Forelimb muscle (tissue), 1 donor: ENCODE measurements at places on chromosomes 7 and 10. TPM values are rescaled to one million over a fixed set of nuclear protein-coding genes. Genes with fewer than 3 reads are reported as not detected.
A peak's percentile ranks its signal among the peaks of the same experiment; 100 is the strongest.

Gene PLAC9
- polyA plus RNA-seq = 59.1 TPM

Gene PIK3CG
- polyA plus RNA-seq = 2.1 TPM

Gene MYO1G
- polyA plus RNA-seq = 0.77 TPM

Gene SPAM1
- not detected for polyA plus RNA-seq

Gene HTRA1
- polyA plus RNA-seq = 74.3 TPM

Gene C1QL3
- polyA plus RNA-seq = 0.38 TPM

Gene NEBL
- 0.96 TPM for polyA plus RNA-seq

Gene NPC1L1
- 0.04 TPM for polyA plus RNA-seq

Gene NPSR1
- 0.38 TPM for polyA plus RNA-seq

Gene OR9A4
- polyA plus RNA-seq = not detected

Gene CCT6A
- 151 TPM for polyA plus RNA-seq

Gene MMP21
- 0.40 TPM for polyA plus RNA-seq

Gene ANXA8L1
- not detected for polyA plus RNA-seq

DNA sequence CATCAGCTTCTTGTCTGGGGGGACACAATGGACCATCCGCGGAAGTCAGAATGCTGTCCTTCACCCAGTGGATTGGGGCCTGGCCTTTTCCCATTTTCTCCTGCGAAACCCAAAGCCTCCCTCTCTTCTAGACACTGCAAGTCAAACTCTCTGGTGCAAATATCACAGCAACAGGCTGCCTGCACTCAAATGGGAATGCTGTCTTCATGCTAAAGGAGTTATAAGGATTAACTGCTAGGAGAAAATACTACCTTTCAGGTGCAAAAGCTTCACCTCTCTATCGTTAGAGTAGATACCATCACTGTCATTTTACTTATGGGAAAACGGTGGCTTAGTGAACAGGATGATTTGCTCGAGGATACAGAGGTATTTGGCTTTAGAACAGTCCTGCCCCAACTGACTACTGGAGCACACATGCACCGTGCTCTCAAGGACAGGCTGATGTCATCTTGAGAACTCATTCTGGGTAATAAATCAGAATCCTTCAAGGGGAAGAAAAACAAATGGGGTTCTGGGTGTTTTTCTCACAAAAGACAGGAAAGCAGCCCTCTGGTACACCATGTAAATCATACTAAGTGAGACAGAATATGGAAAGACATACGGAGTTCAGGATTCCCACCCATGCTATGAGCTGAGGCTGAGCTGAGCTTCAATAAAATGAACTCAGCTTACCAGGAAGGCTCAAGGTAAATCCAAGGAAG, 100.9 kb downstream of the SAMD9 start:
- no peak for DNase-seq

DNA sequence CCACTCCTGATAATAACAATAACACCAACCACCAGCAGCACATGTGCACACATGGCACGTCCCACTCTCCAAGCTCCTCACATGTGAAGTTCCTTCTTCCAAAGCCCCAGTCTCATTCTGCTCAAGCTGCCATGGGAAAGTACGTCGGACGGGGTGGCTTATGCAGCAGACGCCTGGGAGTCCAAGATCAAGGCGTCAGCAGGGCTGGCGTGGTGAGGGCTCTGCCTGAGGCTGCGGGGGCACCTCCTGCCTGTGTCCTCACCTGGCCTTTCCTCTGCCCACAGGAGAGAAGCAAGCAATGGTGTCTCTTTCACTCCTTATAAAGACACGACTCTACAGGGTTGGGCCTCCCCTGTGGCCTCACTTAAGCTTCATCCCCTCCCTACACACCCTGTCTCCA, 68.8 kb upstream of the INSIG1 start:
- DNase-seq = no peak

DNA sequence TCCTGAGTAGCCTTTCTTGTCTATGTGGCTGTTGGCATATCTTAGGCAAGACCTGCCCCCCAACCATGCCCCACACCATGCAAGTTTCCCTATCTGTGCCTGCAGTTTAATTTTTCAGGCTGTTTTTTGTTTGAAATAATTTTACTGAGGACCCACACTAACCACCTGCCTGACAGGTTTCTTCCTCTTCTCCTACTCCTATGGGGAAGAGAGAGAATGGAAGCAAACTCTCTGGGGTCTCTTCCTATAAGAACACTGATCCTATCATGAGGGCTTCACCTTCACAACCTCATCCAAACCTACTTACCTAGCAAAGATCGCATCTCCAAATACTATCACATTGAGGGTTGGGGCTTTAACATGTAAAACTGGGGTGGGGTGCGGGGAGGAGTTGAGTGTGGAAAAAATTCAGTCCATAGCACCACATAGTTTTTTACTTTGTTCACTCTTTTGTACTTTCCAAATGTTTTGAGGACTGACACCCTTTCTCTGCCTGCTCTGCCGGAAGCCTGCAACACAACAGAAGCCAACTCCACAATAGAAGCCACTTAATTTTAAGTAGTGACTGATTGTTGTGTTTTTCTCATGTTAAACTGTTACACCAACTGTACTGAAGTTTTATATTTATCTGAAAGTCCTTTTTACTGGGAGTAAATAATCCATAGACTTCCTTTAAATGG, 67.2 kb upstream of the CSTF2T start:
- no peak for DNase-seq

- no peak for DNase-seq
These were observed 78.2 kb upstream of the CHST15 start for GRCh38 chr10:124171561-124171960.

GRCh38 chr7:30029696-30030095, 1.5 kb downstream of the PLEKHA8 start:
- DNase-seq = no peak

- no peak for DNase-seq
These were observed 89.4 kb downstream of the DGKI start for GRCh38 chr7:137757146-137757925.

GRCh38 chr10:133523631-133524203, 3.4 kb upstream of the CYP2E1 start:
- no peak for DNase-seq

DNA sequence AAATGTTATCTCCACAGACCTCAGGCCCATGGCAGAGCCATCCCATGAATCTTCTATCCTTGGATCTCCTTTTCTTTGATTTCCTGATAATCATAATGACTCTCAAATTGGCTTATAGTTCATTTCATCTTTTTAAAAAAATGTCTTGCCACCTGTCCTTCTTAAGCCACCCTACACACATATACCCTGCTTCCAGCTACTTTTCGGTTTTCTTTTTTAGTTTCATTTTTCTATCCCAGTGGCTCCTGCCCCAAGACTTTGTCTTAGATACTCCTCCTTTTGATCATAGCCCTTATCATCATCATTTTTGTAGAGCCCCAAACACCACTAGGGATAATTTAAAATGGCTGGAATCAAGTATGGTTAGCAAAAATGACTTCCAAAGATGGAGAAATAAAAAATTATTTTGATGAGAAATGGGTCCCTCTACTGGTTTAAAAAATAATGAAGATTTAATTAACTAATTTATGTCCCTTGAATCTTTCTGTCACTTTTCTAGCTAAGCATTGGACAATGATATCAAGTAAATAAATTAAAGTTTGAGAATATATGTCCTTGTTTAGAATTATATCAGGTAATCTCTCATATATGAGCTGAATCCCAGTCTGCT, 277.3 kb upstream of the SEMA3D start:
- DNase-seq = no peak

DNA sequence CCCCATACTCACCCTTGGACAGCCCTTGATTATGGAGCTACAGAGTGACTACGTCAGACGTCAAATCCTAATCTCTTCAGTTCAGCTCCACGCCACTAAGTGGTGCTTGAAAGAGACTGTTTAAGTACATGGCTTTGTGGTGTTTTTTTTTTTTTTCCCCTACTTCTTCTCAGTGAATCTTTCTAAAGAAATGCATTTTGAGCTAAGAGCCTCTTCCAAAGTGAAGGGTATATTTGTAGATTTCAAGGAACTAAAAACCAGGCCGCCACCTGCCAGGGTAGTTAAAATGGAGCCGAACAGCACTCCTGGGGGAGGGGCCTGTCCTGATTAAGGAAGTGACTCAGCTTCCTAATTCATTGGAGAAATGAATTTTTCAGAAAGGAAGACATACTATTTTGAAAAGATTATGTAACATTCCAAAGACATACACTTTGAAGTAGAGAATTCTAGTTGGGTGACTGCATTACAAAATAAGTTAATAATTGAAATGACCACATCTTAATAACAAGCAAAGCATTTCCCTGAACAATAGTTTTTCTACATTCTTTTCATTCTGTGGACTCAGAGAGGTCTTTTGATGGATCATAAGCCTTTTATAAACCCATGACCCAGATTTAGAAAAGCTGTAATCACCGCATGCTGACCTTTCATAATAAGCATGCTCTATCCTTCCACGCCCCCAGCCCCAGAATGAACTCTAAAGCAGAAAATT, 20.6 kb upstream of the VPS41 start:
- no peak for DNase-seq

GRCh38 chr7:4020086-4020485, 662.0 kb upstream of the FOXK1 start:
- DNase-seq = no peak

GRCh38 chr7:35593899-35594298, 101.0 kb downstream of the HERPUD2 start:
- DNase-seq = no peak

- DNase-seq = no peak
These were observed 31.5 kb downstream of the MTURN start for GRCh38 chr7:30166155-30166840.

GRCh38 chr10:14698111-14698828, 76.4 kb downstream of the FAM107B start:
- DNase-seq = no peak

DNA sequence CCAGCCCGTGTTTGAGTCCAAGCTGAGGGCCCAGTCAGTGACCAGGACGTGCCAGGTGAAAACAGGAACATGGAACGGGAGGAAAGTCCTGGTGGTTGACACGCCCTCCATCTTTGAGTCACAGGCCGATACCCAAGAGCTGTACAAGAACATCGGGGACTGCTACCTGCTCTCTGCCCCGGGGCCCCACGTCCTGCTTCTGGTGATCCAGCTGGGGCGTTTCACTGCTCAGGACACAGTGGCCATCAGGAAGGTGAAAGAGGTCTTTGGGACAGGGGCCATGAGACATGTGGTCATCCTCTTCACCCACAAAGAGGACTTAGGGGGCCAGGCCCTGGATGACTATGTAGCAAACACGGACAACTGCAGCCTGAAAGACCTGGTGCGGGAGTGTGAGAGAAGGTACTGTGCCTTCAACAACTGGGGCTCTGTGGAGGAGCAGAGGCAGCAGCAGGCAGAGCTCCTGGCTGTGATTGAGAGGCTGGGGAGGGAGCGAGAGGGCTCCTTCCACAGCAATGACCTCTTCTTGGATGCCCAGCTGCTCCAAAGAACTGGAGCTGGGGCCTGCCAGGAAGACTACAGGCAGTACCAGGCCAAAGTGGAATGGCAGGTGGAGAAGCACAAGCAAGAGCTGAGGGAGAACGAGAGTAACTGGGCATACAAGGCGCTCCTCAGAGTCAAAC, 5.2 kb downstream of the GIMAP5 start:
- no peak for DNase-seq

DNA sequence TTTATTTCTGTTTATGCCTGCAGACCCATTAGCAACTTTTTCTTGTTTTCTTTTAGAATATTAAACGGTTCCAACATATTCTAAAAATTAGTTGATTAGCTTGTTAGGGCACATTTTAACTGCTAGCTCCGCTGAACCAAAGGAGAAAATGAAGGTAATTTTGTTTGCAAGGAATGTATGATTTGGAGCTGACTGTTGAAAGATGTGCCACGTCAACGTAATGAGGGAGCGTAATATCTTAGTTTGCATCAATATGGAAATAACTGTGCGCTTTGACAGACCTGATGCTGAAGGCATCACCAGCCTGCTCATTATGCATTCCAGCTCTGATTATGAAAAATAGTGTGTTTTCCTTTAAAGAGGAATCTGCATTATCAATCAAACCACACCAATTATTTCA, 102.0 kb upstream of the CTBP2 start:
- no peak for DNase-seq

GRCh38 chr7:28626624-28627262, 214.4 kb downstream of the CREB5 start:
- no peak for DNase-seq

- no peak for DNase-seq
These were observed 14.2 kb upstream of the CAMK2G start for GRCh38 chr10:73888514-73888913.

DNA sequence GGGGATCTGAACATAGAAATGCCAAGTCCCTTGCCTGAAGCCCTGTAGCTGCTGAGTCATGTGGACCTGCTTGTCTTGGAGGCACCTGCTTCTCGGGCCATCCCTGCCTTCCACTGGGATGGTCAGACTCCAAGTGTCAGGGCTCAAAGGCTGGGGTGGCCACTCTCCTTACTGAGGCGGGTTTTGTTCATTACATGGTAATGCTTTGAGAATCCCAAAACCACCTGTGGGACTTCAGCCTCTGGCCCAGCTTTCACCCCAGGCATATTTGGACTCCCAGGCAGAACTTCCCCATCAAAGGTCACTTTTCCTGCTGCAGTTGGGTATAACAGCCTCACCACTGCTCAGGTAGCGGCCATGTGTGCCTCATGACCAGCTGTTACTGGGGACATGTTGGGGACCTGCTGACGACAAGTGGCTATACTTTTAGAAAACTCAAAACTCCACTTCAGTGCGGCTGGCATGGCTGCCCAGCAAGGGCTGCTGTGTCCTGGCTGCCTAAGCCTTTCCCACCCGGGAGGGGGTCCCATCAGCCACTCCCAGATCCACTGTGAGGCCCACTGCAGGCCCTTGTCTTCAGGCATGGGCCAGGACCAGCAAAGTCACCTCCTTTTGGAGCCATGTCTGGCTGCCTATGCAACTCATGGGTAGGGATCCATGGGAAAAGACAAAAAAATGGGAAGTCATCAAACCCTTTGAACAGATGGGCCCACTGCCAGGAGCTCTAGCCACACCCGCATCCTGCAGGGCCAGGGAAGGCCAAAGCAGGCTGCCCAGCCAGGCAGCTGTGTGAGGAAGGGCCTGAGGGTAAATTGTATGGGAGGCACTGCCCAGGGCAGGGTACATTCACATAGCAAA, 96.7 kb downstream of the ARHGAP22 start:
- no peak for DNase-seq

- peak; percentile 68 for DNase-seq
These were observed 85.4 kb downstream of the AKR1D1 start for GRCh38 chr7:138161600-138162081.

DNA sequence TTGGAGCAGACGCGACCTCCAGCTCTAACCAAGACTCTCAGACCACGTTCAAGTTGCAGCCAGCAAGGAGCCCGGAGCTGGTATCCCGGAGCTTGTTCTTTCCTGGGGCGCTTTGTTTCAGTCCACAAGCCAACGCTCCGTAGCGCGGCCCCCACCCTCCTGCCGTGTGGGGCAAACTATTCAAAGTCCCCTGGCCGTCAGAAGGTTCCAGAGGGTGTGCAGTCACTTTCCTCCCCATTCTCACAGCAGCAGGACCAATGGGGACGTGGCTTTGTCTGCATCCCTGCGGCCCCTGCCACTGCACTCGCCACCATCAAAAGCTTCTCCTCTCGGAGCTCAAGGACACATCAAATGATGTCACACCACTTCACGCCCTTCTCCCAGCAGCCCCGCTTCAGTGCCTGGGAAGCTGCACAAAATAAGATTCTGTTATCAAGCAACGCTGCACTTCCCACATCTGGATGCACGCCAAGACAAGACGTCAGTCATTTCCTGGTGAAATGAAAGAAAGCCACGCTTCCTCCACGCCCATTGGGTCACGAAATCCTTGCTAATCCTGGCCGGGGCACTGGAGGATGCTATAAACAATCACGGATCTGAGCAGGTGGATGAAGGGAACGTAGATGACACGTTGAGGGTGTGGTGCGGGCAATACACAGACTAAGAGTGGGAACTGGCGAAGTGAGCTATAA, 348.2 kb downstream of the PTPRN2 start:
- no peak for DNase-seq
